ENCODE measurements at places on chromosomes 1 and 21.

- peak; percentile 17 for DNase-seq
These were observed 4.8 kb downstream of the AMPD2 start for GRCh38 chr1:109624201-109625010.

DNA sequence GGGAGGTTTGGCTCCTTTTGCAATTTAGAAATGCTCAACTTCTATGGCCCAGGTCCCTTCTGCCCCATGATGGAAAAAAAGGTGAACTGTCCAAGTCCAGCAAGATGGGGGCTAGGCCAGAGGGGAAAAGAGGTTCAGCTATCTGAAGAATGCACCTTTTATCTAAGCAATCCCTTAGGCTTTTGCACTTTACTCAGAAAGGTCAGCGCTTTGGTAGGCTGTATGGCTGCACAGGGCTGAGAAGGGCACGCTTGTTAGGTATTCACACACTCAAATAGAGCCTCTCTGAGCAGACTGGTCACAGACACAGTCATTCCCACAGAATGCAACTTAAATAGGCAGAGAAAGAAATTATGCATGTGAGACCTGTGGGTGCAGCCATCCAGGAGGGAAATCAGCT lies 31.0 kb downstream of the KANK4 start:
- no peak for DNase-seq

DNA sequence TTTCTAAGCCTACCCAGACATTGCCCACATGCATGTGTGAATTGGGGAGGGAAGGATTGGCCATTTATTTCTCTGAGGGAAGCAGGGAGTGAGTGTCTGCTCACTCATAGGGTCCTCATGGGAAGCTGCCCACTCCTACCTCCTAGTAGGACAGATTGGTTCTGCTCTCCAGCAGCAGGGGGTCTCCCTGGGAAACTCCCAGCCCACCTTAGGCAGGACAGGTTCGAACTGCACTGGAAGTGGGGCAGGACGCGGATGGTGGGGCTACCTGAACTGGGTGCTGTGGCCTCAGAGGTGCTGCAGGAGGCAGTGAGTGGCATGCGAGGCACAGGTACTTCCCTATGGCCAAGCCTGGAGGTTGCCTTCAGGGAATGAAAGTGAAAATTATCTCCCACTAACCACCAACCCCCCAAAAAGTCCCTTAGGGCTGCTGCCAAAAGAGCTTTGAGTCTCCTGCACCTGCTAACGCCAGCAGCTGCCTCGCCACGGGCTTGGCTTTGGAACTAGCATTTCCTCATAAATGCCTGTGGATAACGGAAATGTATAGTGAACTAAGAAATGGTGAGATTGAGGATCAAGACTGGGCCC lies 157.0 kb upstream of the COA6 start:
- no peak for DNase-seq

GRCh38 chr1:94772230-94772641 lies 47.9 kb upstream of the SLC44A3 start:
- DNase-seq = no peak

DNA sequence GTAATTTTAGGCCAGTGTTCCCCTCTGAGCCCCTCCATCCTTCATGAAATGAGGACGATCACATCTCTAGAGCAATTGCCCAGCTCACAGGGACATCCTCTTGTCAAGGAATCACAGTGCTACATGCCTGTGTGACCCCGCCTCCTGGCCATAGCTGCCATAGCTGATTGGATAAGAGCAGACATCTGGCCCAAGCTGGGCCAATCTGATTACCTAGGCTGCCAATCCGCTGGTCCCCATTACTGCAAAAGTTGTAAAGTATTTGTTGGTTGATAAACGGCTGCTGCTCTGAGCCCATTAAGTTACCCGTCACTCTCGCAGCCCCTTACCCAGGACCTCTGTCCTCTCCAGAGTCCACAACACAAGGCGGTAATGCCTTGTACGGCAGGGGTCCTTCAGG lies 8.3 kb downstream of the NT5C1A start:
- no peak for DNase-seq

DNA sequence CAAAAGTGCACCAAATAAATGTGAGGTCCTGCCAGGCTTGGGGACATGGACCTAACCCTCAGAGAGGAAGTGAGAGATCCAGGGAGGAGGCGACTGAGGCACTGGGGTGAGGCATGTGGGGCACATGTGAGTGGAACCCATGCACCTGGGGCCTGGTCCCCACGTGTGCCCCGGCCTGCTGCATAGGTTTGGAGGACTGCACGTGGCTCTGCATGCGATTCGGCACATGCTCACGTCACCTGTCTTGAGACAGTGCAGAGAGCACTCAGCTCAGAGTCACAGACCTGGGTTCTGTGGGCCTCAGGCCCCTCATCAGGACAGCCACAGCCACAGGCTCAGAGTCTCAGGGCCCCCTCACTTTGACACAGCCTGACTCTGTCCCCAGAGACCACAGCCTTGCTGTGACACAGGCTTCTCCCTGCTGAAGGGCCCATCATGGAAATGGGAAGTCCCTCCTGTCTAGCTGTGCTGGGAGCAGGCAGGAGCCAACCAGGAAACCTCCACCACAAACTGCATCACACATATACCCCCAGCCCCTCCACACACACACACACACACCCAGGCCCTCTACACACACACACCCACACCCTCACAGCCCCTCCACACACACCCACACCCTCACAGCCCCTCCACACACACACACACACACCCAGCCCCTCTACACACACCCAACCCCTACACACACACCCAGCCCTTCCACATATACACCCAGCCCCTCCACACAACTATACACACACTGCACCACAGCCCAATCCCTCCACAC lies 48.2 kb downstream of the SLC9A1 start:
- no peak for DNase-seq

DNA sequence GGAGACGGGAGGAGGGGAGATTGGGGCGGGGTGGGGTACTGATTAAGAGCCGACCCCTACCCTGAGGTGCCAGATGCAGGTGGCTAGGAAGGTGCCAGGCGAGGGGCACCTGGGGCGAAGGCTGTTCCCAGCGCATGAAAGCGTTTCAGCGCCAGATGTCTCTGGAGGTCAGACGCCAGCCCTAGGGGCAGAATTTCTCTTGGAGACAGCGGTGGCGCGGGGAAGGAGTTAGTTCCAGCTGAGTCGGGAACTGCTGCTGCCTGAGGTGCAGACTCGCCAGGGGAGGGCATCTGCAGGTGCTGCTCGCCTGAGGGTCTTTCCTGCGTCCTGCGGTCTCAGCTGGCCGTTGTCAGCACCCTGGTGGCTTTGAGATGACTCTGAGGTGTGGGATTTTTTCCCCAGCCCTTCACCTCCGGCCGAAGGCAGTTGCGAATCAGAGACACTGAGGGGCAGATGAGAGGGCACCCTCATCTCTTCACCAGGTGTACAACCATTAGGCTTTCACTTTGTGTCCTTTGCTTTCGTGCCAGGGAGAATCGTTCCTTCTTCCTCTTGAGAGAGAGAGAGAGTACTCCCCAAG lies 539 bp downstream of the CGN start:
- DNase-seq = no peak

DNA sequence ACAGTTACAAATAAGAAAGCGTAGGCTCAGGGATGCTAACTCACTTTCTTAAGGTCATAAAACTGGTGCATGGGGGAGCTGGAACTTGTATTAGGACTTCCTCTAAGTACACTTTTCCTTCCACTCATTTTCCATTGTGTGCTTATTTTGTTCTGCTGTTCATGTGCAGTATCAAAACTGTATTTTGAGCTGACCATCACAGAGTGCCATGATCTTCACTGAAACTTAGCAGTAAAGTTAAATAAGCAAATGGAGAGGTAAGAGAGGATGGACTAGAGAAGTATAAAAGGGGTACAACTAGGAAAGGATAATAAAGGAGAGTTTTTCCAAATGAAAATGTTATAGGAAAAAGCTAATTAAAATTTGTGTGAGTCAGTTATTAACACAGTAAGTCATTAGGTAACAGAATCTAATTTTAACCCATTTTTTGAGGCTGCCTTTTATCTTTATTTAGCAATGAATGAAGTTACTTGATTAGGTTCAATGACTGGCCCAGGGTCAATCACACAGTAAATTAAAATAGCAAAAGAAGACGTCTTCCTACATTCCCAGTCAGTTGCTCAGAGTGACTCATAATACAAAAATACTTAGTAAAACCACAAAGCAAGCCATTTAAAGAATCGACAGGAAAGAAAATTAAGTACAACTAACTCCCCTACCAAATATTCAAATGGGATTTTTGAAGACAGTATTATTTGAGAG lies 165.8 kb upstream of the C1orf105 start:
- no peak for DNase-seq

- no peak for DNase-seq
These were observed 19.0 kb upstream of the MGST3 start for GRCh38 chr1:165612062-165612461.

GRCh38 chr1:183696981-183697380 lies 43.9 kb upstream of the APOBEC4 start:
- DNase-seq = no peak

- no peak for DNase-seq
These were observed 8.4 kb downstream of the RGS2 start for GRCh38 chr1:192817246-192817645.

- DNase-seq = no peak
These were observed 25.7 kb downstream of the C21orf91 start for GRCh38 chr21:17793246-17794123.

- no peak for DNase-seq
These were observed 73.3 kb upstream of the WDR26 start for GRCh38 chr1:224507771-224508523.

DNA sequence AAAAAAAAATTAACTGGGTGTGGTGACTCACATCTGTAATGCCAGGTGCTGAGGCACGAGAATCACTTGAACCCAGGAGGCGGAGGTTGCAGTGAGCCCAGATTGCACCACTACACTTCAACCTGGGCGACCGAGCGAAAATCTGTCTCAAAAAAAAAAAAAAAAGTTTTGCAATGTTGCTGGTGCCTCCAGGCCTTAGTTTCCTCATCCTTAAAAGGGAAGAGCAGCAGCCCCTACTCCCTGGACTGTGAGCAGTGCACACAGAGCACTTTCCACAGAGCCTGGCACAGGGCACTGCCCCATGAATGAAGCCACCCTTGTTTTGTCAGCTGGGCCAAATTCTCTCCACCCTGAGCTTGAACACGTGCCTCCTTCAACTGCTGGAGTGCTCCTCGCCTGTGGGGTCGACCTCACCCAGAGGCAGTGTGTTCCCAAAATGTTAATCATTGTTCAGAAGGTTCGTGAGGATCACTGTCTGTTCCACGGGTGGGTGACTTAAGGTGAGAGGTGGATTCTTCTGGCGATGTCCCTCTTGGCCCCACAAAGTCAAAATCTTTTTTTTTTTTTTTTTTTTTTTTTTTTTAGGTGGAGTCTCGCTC lies 152.1 kb upstream of the TMEM51 start:
- no peak for DNase-seq
